Calu3 (cell line): ENCODE measurements at places on chromosomes 5 and 9.

- H3K4me1 ChIP-seq = no peaks in the 10 kb centered on the region
- no peak overlapping the region for H3K4me3 ChIP-seq
- H3K36me3 ChIP-seq = no peaks in the 10 kb centered on the region
- DNase-seq = no peak
These were observed 68.9 kb downstream of the ADAMTS6 start for GRCh38 chr5:65412842-65413241.

DNA sequence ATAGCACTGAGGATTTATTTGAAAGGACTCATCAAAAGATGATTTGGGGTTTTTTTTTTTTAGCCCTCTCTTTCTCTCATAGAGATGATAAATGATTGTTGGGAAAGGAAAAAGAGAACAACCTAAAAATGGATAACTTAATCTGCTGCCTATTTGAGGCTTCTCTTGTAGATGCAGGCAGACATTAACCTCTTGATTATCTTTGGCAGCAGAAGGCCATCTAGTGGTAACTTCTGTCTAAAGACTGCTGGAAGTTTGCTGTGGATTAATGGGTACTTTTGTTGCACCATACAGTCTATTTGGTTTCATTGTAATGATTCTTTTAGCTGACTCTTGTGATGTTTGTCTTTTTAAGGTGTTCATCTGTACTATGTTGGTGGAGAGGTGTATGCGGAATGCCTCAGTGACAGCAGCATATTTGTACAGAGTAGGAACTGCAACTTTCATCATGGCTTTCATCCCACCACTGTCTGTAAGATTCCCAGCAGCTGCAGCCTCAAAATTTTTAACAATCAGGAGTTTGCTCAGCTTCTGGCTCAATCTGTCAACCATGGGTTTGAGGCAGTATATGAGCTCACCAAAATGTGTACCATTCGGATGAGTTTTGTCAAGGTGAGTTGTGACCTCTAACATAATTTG is 18.8 kb downstream of the SMIM32 start:
- peaks cover 33% of the 10 kb centered on the region for H3K36me3 ChIP-seq
- DNase-seq = no peak
- no peaks in the 10 kb centered on the region for H3K27me3 ChIP-seq
- no peaks in the 10 kb centered on the region for H3K4me1 ChIP-seq

DNA sequence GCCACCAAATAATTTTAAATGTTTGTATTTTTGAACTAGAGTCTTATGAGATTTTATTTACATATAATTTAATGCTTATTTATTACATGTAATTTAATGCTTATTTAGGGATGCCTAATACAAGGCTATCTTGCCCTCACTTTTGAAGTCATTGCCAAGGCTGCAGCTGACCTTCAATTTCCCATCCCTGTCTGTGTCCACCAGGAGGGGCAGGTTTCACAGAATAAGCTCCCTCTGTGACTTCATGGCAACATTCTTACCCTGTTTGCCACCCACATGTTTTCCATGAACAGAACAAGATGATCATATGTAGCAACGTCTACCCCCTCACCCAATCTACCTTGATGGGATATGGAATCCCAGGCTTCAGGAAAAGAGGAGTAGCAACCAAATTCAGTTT is 27.0 kb downstream of the C5 start:
- H3K27me3 ChIP-seq = no peaks in the 10 kb centered on the region
- peak; percentile 33 for DNase-seq
- peak overlapping the region; percentile 60 for H3K27ac ChIP-seq
- H3K4me3 ChIP-seq = no peak overlapping the region
- peaks cover 4% of the 10 kb centered on the region for H3K36me3 ChIP-seq

GRCh38 chr5:34564710-34565235 is 91.4 kb upstream of the RAI14 start:
- H3K4me1 ChIP-seq = peaks cover 6% of the 10 kb centered on the region
- no peak for DNase-seq
- H3K27ac ChIP-seq = no peak overlapping the region
- no peak overlapping the region for H3K4me3 ChIP-seq
- no peaks in the 10 kb centered on the region for H3K36me3 ChIP-seq

DNA sequence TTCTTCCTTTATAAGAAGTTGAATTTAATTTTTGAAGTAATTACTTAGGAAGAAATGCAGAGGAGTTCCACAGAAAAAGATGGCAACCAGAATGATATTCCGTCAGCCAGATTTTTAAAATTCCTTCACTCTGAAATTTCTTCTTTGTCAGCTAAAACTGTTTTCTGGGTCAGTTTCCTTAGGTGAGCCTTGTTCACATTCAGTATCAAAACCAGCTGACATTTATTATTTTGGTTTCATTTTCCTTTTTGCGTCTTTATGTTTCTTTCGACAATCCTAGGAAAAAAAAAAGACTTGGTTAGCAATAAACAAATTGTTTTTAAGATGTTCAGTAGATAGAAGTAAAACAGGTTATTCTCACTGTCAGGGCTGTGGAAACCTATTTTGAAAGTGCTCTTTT is 4.1 kb upstream of the IARS1 start:
- H3K27ac ChIP-seq = no peak overlapping the region
- peaks cover 22% of the 10 kb centered on the region for H3K36me3 ChIP-seq
- peaks cover 6% of the 10 kb centered on the region for H3K4me1 ChIP-seq
- H3K27me3 ChIP-seq = no peaks in the 10 kb centered on the region

DNA sequence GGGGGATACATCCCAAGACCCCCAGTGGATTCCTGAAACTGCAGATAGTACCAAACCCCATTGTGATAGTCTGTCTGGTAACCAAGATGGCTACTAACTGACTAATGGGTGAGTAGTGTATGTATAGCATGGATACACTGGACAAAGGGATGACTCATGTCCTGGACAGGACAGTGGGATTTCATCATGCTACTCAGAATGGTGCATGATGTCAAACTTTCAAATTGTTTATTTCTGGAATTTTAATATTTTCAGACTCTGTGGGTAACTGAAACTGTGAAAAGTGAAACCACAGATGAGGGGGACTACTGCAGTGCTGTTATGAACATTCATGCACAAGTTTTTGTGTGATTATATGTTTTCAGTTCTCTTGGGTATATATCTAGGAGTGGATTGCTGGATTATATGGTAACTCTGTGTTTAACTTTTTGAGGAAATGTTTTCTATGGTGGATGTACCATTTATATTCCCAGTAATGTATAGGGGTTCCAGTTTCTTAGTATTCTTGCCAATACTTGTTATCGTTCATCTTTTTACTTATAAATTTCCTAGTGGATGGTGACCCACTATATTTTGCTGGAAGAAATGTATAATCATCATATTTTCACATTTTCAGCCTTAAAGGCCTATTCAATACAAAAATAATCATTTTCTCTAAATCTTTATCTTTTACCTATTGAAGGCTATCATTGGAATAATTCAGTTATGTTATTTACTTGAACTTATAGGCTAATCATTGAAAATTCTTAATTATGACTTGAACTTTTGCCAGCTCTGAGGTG is 140.9 kb downstream of the NR3C1 start:
- no peak overlapping the region for H3K27ac ChIP-seq
- no peaks in the 10 kb centered on the region for H3K27me3 ChIP-seq
- no peaks in the 10 kb centered on the region for H3K36me3 ChIP-seq
- no peak for DNase-seq

DNA sequence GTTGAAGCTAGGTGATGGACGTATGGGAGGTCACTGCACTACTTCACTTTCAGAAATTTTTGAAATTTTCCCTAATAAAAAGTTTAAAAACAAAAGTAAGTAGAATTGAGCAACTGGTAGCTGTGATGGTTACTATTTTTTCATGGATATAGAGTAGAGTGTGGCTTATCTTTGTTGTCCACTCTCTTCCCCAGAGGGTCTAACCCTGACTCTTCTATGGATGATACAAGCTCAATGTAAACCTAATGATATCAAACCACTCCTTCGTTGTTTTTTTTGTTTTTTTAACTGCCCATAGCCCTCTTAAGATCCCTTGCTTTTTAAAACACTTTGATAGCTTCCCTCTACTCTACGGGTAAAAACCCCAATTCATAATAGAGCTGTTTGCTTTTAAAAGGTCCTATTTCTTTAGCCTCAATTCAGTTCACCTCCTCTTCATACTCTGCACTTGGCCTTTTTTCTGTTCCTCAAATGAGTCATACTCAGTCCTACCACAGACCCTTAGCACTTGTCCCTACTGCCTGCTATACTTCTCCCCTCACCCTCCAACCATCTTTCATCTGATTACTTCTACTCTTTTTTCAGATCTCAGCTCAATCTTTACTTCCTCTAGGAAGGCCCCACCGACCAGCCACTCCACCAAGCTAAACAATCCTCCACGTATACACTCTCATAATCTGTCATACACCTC is 2.6 kb downstream of the HDAC3 start:
- no peaks in the 10 kb centered on the region for H3K27me3 ChIP-seq
- peaks cover 22% of the 10 kb centered on the region for H3K4me1 ChIP-seq
- peaks cover 37% of the 10 kb centered on the region for H3K36me3 ChIP-seq
- no peak for DNase-seq
- no peak overlapping the region for H3K27ac ChIP-seq

DNA sequence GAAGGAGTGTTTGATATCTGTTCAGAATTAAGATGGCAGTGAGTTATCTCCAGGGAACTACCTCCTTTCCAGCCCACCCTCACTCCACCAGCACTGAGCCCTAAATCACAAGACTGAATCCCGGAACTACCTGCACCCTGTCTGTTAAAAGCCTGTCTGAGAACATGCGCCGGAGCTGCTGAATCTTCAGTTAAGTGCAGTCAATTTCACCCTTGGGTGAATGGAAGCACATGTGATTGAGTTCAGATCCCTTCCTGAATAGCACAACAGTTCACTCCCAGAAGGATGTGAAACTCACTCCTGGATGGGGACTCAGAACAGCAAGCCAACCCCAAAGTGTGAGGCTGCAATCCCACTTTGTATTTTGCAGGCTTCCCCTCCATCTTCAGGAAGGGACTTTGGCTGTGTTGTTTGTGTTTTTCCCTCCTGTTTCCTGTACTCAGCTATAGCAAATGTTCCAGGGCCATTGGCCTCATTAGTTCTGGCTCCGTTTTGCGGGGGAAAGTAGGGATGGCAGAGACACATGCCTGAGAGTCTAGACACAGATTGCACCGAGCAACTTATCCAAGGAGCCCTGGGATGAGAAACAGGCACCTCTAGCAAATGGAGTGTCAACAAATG is 43.4 kb downstream of the DPYSL3 start:
- H3K4me3 ChIP-seq = no peak overlapping the region
- no peak for DNase-seq
- no peaks in the 10 kb centered on the region for H3K27me3 ChIP-seq
- no peak overlapping the region for H3K27ac ChIP-seq

DNA sequence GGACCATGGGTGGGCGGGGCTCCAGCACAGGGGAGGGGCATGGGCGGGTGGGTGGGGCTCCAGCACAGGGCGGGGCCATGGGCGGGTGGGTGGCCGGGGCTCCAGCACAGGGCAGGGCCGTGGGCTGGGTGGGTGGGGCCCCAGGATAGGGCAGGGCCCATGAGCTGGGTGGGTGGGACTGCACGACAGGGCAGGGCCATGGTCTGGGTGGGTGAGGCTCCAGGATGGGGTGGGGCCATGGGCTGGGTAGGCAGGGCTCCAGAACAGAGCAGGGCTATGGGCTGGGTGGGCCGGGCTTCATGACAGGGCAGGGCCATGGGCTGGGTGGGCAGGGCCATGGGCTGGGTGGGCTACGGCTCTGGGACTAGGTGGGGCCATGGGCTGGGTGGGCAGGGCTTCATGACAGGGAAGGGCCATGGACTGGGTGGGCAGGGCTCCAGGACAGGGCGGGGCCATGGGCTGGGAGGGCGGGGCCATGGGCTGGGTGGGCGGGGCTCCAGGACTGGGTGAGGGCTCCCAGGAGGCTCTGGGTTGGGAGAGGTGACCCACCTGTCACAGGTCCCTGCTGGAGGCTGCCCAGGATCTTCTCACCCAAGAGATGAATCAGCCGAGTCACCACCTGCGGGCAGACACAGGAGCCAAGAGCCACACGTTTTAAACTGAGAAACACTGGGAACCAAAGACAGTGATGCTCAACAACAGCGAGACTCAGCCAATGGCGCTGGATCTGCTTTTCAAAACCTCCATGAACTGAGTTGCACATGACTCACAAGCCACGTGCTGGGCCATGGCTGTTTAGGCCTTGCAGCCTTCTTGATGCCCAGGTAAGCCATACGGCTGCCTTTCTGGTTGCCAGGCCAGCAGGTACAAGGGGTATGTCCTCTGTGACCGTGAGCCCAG is 33.6 kb upstream of the NSMF start:
- H3K27me3 ChIP-seq = peaks cover 36% of the 10 kb centered on the region
- H3K4me1 ChIP-seq = no peaks in the 10 kb centered on the region
- no peak for DNase-seq
- no peak overlapping the region for H3K4me3 ChIP-seq

DNA sequence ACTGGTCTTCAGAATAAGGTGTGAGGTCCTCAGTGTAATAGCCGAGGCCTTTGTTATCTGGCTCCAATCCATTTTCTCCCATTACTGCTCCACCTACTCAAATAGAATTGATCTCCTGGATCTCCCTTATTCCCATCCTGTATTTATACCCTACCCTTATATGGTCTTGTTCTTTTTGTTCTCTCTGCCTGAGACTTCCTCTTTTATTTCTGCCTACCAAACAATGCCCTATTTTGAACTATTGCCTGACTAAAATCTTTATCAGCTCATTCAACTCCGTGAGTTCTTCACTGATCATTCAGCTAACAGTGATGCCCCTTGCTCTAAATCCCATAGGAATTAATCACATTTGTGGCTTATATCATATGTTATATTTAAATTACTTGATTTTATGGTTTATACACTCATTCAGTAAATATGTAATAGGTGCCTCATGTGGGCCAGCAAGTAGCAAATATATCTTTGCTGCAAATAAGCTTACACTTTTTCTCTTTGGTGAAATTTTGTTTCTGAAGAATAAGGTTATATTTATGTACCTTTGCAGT is 417.5 kb upstream of the MEF2C start:
- H3K4me1 ChIP-seq = no peaks in the 10 kb centered on the region
- no peak overlapping the region for H3K27ac ChIP-seq
- H3K4me3 ChIP-seq = no peak overlapping the region
- no peak for DNase-seq
- H3K27me3 ChIP-seq = no peaks in the 10 kb centered on the region
- no peaks in the 10 kb centered on the region for H3K36me3 ChIP-seq

DNA sequence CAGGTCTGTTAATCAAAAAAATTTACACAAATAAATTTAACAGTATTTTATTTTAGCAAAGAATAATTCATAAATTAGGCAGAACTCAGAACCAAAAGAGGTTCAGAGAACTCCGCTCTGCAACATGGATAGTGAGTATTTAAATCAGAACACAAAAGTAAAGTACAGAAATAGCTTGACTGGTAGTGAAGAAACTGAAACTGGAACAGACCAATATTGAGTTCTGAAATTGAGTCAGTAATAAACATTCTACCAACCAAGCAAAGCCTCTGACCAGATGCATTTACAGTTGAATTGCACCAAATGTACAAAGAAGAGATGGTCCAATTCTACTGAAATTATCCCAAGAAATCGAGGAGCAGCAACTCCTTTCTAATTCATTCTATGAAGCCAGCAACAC is 1542.8 kb downstream of the EFNA5 start:
- H3K36me3 ChIP-seq = no peaks in the 10 kb centered on the region
- H3K4me1 ChIP-seq = peaks cover 9% of the 10 kb centered on the region
- no peak overlapping the region for H3K4me3 ChIP-seq

- no peaks in the 10 kb centered on the region for H3K36me3 ChIP-seq
- no peaks in the 10 kb centered on the region for H3K4me1 ChIP-seq
- H3K27me3 ChIP-seq = no peaks in the 10 kb centered on the region
- H3K4me3 ChIP-seq = no peak overlapping the region
These were observed 106.2 kb upstream of the SLC24A2 start for GRCh38 chr9:19895006-19895405.
